ENCODE measurements at places on chromosomes 2 and 18. TPM values are rescaled to one million over a fixed set of nuclear protein-coding genes. Genes with fewer than 3 reads are reported as not detected.

DNA sequence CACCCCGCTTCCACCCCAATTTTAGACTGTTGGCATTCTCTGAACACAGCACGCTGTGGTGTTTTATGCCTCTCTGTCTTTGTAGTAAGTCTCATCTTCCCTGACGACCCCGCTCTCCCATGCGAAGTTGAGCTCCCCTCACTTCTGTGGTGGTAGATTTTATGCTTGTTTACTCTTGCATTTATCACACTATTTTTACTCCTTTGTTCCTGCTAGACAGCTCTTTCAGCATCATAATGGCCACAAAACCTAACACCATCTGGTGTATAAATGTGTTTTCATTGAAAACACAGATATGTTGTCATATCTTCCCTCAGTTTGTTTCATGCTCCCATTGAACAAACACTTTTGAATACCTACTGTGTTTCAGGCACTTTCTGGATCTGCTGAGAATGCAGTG is 57.1 kb downstream of the PKP4 start:
- no peak overlapping the region for H3K27ac ChIP-seq
- H3K27me3 ChIP-seq = no peaks in the 10 kb centered on the region
- H3K4me3 ChIP-seq = no peak overlapping the region
- no peaks in the 10 kb centered on the region for H3K36me3 ChIP-seq
- H3K4me1 ChIP-seq = no peaks in the 10 kb centered on the region
- DNase-seq = no peak

The SAG gene
- total RNA-seq = 0.18 TPM

DNA sequence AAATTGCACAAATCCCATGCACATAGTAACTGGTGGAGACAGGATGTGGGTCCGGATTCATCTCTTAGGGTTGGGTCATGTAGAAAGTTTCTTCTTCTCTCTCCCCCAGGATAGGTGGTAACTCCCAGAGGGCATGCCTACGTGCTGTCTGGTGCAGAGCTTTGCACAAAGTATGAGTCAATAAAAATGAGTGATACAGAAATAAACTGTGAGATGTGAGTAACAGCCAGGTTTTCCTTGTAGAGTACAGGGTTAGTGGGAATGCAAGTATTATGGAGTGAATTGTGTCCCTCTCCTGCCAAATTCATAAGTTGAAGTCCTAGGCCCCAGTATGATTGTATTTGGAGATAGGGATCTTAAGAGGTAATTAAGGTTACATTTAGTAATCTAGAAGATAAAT is 289.4 kb downstream of the ALK start:
- no peaks in the 10 kb centered on the region for H3K36me3 ChIP-seq
- no peak overlapping the region for H3K4me3 ChIP-seq
- H3K27ac ChIP-seq = no peak overlapping the region
- H3K27me3 ChIP-seq = no peaks in the 10 kb centered on the region
- DNase-seq = no peak

DNA sequence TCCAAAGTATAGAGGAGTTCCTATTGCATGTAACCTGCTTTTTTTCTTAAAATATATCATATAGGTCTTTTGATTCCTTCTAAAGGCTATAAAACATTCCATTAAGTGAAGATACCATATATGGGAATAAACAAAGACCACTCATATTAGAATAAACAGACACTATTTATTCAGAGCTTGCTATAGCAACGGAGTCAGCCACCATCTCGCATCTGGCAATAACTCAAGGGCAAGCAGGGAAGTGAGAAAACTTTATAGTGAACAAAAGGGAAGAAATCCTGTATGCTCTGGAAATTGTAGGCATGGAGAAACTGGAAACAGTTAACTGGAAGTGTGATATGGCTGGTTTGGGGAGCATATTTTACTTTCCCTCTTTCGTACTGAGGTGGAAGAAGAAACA is 301.9 kb downstream of the PTH2R start:
- no peak overlapping the region for H3K4me3 ChIP-seq
- H3K27me3 ChIP-seq = no peaks in the 10 kb centered on the region
- H3K27ac ChIP-seq = no peak overlapping the region
- no peaks in the 10 kb centered on the region for H3K36me3 ChIP-seq

Data from muscle of leg (tissue), 16 donors.